ENCODE measurements at places on chromosomes 12 and 14.

DNA sequence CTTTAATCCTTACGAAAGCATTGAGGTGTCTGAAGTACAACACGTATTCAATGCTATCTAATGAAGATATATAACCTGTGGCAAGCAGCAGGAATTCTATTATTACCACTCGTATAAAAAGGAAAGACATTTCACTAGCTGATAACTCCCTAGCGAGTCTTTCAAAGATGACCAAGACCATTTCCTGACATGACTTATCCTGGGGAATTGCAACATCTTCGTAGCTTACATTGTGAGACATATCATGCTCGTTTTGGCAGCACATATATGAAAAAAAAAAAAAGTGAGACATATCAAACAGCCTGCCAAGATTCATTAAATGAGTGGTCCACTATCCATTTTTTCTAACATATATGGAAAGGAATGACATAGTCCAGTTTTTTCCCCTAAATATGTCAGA, 337.0 kb downstream of the FSCB start:
- no peak for DNase-seq

DNA sequence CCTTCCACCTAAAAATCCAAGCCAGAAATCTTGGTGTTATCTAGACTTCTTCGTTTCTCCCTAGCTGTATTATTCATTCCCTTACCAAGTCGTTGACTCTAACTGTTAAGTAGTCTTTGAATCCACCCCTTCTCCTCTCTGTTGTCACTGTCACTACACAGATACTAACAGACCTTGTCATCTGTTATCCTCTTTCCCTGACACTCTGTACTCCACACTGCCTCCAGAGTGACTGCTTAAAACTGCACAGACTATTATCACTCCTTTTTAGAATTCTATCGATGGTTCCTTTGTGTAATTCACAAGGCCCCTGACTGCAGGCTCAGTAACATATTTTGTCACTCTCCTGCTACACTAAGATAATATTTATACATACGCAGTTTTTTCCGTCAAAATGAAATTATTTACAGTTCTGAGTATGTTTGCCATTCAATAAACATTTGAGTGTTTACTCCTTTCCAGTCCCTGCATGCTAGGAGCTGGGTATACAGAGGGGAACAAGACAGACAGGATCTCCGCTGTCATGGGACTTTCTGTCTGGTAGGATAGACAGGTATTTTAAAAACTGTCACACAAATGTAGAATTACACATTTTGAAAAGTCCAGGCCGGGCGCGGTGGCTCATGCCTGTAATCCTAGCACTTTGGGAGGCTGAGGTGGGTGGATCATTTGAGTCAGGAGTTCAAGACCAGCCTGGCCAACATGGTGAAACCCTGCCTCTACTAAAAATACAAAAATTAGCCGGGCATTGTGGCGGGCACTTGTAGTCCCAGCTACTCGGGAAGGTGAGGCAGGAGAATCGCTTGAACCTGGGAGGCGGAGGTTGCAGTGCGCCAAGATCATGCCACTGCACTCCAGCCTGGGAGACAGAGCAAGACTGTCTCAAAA, 3.8 kb downstream of the MARS1 start:
- DNase-seq: no peak

DNA sequence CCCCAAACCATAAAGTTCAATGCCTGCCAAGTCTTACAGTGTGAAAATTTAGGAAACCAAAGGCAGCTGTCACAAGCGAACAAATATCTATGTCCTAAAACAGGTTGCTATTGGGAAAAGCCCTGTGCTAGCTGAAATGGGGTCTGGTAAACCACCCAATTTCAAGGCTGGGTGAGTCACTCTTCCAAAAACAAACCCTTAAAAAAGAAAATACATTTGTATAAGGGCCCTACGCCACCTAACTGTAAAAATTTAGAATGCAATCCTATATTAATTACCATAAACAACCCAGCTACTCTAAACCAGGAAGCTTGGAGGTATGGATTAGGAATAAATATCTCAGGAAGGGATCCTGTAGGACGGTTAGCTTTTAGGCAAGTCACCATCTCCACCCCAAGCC, 32.1 kb downstream of the PRMT8 start:
- no peak for DNase-seq

- no peak for DNase-seq
Observed at GRCh38 chr14:69428289-69428998, 30.0 kb downstream of the SLC39A9 start.

- no peak for DNase-seq
Observed at GRCh38 chr14:81311141-81311540, 89.0 kb downstream of the STON2 start.

DNA sequence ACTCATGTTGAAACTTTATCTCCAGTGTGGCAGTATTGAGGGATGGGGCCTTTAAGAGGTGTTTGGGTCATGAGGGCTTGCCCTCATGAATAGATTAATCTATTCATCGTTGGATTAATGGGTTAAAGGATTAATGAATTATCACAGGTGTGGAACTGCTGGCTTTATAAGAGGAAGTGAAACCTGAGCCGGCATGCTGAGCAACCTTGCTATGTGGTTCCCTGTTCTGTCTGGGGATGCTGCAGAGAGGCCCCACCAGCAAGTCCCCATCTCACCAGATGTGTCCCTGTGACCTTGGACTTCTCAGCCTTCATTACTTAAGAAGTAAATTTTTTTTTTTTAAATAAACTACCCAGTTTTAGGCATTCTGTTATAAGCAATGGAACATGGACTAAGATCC, 109.6 kb downstream of the DYRK2 start:
- no peak for DNase-seq

GRCh38 chr12:5969974-5970690, 25.1 kb upstream of the ANO2 start:
- no peak for DNase-seq

DNA sequence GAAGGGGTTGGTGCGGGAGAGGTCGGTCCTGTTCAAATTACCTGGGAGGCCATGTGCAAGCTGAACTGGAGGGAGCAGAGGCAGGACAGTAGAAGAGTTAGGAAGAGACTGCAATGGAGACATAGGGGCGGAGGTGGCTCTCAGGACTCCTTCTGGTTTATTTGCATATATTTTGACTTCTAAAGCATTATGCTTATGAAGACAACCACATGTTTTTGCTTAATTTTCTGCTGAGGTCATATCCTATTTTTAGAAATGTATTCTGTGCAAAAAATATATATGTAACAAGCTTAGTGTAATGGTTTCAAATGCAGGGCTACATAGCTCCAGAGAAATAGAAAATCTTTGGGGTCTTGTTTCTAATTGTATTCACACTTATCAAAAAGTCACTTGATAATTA, 137.0 kb upstream of the MDM1 start:
- DNase-seq: no peak

DNA sequence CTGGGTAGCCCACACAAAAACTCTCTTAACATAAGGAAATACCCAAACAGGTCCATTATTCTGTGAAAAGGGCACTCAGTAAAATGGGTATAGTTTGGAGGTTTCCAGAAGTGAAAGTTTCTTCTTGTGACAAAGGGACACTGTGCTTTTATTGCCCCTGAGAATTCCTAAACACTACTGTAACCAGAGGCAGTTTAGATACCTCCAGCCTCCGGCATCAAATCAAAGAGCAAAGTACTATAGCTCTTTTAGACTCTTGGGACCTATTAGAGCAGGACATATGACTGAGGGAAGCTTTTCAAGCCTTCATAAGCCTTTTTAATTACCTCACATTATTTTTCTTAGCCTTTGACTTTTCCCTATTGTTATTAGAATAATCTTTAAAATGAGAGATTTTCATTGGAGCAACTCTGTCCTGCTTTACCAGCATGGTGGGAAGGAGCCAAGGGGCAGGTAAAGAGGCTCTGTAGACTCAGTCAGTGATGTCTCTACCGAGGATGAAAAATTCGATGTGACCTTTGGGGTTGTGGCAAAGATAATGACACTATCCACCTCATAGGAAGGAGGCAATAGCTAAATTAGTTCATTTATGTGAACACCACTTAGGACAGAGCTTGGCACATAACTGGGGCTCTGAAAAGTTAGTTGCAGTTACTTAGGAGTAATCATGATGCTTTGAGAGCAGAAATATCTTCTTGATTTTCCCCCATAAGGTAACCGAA, 85.1 kb downstream of the IFNG start:
- DNase-seq: no peak

GRCh38 chr14:102516531-102517391, 7.2 kb upstream of the ANKRD9 start:
- no peak for DNase-seq

DNA sequence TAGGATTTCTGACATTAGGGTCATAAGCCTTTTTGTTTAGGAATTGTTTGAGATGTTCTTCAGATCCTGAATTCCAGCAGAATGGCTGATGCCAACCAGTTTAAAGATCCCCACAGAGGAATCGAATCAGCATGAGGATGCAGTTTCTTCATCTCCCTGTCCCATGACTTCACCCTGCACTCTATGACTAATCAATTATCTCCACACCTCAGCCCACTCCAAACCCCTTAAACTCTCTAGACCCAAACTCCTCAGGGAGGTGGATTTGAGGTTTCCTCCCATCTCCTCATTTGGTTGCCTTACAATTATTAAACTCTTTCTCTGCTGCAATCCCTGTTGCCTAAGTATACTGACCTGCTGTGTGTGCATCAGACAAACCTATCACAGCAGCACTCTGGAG, 86.5 kb upstream of the CRY1 start:
- no peak for DNase-seq

- no peak for DNase-seq
Observed at GRCh38 chr12:46271863-46272262, 3.0 kb upstream of the SLC38A1 start.

- DNase-seq: no peak
Observed at GRCh38 chr12:128745772-128746689, 77.7 kb downstream of the SLC15A4 start.

- DNase-seq: no peak
Observed at GRCh38 chr12:111238075-111238734, 130.7 kb downstream of the PHETA1 start.

DNA sequence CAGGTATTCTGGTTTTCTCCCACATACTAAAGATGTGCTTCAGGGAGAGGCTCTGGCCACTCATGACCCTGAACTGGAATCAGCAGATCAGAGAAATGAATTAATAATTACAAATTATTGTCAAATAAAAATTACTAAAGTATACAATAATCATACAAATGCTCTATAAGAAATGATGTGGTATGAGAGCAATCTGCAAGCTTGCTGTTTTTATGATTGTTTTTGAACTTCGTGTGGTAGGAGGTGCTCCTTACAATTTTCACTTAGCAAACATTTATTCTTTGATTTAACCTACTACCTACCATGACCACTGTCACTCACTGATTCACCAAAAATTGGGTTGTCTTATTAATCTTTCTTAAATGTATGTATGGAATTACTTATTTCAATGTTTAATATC, 16.2 kb downstream of the ATP2B1 start:
- DNase-seq: no peak

DNA sequence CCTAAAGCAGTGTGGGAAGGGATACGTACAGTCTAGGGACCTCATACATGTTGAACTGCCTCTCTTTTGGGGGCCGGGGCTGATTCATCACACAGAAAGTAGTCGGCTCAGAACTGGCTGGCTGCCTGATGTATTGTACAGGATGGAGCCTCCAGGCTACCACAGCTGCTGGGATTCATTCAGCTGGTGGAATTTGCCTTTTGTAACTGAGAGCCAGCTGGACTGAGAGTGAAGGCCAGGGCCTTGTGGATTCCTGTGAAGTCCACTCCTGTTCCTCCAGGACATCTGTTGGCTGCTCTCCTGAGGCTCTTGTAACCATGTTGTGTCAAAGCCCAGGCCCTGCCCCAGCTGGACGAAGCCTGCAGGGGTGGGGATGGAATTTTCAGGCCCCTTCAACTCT, 116.3 kb upstream of the PRICKLE1 start:
- no peak for DNase-seq

DNA sequence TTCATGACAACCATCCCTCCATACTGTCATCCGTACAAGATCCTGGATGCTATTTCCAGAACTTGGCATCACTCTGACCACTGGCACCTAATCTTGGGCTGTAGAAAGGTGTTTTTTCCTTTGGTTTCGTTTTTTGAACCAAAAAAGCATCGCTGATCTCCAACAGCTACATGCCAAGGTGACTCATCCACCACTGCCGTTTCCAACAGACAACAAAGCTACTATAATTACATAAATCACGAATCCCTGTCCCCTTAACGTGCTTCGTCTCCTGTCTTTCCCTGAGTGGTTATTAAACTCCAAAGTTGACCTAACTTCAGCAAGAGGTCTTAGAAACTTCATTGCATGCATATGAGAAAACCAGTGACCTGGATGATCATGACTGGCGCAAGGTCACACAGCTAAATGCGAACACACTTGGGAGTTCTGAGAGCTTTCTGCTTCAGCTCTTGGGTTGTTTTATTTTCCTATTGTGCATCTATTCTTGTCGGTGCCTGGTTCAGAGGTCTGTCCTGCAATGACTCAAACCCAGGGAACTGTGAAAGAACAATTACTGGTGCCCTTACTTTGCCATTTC, 99.9 kb downstream of the PPM1H start:
- no peak for DNase-seq

DNA sequence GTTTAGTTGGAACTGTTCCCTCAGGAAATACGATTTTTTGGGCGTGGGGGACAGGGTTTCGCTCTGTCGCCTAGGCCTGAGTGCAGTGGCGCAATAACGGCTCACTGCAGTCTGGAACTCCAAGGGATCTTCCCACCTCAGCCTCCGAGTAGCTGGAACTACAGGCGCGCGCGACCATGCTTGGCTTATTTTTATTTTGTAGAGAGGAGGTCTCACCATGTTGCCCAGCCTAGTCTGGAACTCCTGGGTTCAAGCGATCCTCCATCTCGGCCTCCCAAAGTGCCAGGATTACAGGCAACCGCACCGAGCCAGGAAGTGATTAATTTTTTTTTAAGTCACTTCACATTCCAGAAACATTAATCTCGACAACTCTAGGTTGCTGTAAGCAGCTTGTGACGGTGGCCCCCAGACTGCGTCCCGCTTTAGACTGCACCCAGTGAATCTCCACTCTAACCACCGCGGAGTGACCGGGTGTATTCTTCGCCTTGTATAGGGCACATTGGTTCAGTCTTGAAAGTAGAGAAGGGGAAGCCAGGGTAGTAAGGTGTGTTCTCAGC, 830 bp upstream of the MIS18BP1 start:
- no peak for DNase-seq

GRCh38 chr14:37599507-37600368, 4.3 kb downstream of the TTC6 start:
- DNase-seq: peak; percentile 74

DNA sequence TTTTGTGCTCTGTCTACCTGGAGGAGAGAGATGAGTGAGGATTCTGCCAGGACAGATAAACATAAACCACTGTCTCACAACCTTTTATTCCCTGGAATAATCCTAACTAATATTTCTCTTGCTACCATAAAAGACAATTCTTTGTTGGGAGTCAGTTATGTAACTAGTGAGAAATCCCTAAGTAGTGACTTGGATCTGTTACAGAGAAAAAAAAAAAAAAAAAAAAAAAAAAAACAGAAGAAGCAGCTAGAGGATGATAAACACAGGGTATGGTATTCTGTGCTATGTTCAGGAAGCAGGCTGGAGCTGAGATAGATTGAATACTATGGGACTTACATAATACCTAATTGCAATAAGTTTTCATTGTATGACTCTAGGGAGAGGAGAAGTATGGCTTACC, 178.7 kb downstream of the CNTN1 start:
- no peak for DNase-seq

GRCh38 chr14:55873169-55873568, 245.0 kb upstream of the PELI2 start:
- no peak for DNase-seq

Data from NCI-H2081 treated with DMSO at 0.1 percent for 48 hours (cell line).